ENCODE measurements at places on chromosomes 3 and 15.

GRCh38 chr15:58369261-58369701 lies 62.5 kb upstream of the LIPC start:
- H3K4me3 ChIP-seq: peak overlapping the region; percentile 73
- peaks cover 9% of the 10 kb centered on the region for H3K36me3 ChIP-seq
- H3K27ac ChIP-seq: peak overlapping the region; percentile 42
- H3K27me3 ChIP-seq: peaks cover 2% of the 10 kb centered on the region

DNA sequence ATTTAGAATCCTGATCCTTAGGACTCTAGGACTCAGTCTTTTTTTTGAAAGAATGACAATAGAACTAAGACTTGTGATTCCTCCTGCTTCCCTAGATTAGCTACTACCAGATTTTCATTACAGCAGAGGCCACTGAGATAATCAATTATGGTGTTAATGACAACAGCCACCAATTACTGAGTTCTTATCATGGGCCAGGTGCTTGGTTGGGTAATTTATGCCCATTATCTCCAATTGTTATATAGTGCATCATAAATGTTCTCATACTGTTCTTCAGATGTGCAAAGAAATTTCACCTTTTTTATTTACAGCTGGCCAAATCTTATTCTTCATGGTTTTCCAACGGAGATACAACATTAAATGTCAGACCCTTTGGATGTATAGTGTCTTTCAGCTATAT lies 162.9 kb upstream of the CMC1 start:
- H3K27me3 ChIP-seq: peaks cover 3% of the 10 kb centered on the region
- H3K4me1 ChIP-seq: no peaks in the 10 kb centered on the region
- H3K36me3 ChIP-seq: no peaks in the 10 kb centered on the region
- DNase-seq: no peak

DNA sequence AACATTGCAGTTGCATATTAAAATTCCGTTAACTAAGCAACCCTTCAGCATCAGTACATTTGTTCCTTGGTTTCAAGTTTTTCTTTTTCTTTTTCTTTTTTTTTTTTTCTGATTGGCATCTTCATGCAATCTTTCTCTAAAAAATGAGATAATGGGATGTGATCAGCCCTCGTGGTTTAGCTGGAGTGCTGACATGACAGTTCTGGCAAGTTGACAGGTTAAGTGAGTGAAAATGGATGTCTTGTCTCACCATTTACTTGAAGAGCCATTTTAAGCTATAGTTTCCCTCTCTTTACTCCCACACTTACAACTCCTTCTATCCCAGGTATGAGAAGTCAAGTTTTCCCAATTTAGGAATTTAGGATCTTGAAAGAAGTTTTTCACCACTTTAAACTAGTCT lies 495.2 kb downstream of the ROBO2 start:
- no peaks in the 10 kb centered on the region for H3K36me3 ChIP-seq
- H3K4me3 ChIP-seq: no peak overlapping the region
- H3K27me3 ChIP-seq: no peaks in the 10 kb centered on the region
- H3K27ac ChIP-seq: no peak overlapping the region
- H3K4me1 ChIP-seq: no peaks in the 10 kb centered on the region

GRCh38 chr3:113170771-113171170 lies 40.6 kb upstream of the BOC start:
- H3K27me3 ChIP-seq: no peaks in the 10 kb centered on the region
- no peak for DNase-seq
- no peaks in the 10 kb centered on the region for H3K36me3 ChIP-seq
- no peaks in the 10 kb centered on the region for H3K4me1 ChIP-seq

GRCh38 chr3:126275620-126275904 lies 81.6 kb downstream of the KLF15 start:
- no peaks in the 10 kb centered on the region for H3K4me1 ChIP-seq
- H3K36me3 ChIP-seq: no peaks in the 10 kb centered on the region
- DNase-seq: no peak
- H3K27ac ChIP-seq: no peak overlapping the region
